HepG2 (cell line): ENCODE measurements at places on chromosomes 2 and 18.

GRCh38 chr18:35512761-35513160 lies 15.0 kb upstream of the INO80C start:
- DNase-seq: no peak

DNA sequence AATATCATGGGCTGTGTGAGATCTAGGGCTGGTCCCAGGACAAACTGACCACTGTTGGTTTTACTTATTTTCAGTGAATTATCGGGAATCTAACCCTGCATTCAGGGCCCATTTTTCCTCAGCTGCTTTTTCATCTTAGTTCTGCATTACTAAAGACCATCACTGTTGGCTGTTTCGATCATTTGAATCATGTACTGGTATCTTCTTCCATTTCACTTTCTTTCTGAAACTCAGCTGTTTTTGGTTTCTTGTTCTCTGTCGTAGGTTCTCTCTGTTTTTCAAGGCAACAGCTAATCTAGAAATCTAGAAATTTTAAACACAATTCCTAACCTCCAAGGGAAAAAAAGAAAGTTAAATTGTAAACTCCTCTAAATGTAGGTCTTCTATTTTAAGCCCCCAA lies 159.9 kb upstream of the SESTD1 start:
- DNase-seq: no peak

DNA sequence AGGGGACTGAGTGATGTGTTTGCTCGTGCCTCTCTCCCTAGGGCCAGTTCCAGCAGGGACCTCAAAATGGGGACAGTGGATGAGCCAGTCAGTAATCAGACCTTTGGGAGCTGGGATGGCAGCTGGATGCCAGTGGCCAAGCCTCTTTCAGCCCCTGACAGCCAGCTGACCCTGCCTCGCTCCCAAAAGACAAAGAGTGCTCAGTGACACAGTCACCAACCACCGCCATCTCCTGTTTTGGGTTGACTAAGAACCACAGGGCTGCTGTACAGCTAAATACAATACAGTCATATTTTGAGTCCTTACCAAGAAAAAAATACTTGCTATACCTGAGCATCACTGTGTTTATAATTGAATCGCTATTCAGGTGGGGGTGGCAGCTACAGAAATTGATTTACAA lies 75.7 kb downstream of the POU3F3 start:
- DNase-seq: no peak

- DNase-seq: peak; percentile 10
These were observed 7.0 kb downstream of the TAF4B start for GRCh38 chr18:26233208-26233607.

DNA sequence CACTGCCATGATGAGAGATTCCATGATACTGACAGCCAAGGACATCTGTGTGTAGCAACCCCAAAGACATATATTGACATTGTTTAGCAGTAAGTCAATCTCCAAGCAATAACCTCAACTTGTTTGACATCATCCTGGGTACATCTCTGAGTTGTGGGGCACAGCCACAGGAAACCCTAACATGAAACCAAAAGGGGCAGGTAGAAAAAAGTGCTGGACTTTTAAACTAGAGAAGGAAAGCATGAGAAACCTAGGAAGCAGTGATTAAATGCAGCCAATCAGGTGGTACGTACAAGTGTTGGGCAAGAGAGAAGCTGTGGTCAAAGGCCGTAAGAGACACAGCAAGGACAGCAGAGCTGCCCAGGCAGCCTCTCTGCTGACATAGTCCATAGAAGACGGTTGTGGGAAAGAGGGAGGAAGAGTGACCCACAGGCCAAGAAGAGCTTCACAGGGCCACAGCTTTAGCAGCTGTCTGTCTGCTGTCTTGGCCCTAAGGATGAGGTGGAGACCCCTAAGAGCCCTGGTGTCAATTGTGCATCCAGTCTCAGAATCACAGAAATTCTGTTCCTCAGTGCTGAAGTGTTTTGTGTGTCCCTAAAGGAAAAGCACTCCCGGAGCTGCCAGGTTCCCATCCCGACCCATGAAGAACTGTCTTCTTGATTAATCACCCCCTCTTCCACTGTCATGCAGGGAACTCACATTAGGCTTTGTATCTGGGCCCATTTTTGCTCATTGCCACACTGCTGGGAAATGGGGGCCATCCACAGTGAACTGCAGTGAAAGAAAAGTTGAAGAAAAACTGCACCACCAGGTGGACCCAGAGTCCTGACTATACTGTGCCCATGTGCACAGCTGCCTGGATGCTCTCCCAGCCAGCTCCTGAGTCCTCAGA lies 25.4 kb upstream of the CHN1 start:
- peak; percentile 77 for DNase-seq

DNA sequence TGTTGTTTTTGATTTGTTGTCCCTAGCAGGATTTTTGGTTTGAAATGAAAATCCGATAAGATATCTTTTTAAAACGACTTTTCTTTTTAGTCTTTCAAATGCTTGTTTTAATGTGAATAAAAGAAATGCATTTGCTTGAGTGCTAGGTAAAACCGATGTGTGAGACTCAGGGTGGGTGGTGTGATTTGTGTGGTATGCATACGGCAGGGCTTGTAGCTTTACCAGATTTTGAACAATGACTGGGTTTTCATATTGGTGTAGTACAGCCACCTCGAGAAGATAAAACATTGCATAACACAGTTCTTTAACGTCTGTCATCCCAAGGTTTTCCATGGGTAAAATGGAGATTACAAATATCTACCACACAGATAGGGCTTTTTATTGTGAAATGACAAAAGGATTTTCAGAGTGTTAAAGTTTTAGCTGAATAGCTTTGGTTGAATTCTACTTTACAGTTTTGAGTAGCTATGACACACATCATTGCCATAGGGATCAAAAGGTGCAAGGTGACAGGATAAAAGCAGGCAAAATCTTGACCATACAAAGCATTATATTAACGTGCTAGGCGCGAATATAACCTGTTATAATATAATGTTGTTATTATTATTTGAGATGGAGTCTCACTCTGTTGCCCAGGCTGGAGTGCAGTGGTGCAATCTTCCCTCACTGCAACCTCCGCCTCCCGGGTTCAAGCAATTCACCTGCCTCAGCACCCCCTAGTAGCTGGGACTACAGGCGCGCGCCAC lies 824 bp upstream of the ZNF638 start:
- DNase-seq: peak; percentile 24

DNA sequence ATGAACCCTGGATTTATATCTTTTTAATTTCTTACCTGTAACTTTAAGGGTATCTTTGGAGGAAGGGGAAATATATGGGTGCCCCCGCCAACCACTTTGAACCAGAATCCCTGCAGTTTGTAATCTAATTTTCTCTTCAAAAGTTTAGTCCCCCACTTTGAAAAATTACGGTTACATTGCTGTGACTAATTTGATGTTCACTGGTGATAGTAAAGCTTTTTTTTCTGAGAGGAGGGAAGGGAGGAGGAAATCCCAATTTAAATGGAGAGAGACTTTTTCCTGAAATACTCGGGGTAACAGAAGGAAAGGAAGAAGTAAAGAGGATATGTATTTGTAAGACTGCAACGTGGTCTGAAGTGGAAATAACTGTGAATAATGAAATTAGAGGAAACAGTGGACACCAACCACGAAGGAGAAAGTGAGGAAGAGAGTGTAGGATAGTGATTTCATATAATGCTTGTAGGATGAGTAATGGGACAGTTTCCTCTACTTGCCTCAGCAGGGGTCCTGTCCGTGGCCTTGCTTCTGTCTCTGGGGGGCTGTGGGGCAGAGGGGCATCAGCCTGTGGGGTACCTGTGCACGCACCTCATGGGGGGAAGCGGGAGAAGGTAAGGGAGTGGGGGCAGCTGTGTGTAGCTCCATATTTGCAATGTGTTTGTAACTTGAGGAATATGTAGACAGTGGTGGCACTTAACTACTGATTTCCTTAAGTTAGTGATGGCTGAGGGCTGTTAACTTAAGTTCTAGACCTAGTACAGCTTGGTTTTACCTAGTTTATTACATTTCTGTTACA lies 161.1 kb downstream of the LTBP1 start:
- DNase-seq: no peak

GRCh38 chr2:36500072-36500471 lies 97.9 kb downstream of the FEZ2 start:
- DNase-seq: no peak

DNA sequence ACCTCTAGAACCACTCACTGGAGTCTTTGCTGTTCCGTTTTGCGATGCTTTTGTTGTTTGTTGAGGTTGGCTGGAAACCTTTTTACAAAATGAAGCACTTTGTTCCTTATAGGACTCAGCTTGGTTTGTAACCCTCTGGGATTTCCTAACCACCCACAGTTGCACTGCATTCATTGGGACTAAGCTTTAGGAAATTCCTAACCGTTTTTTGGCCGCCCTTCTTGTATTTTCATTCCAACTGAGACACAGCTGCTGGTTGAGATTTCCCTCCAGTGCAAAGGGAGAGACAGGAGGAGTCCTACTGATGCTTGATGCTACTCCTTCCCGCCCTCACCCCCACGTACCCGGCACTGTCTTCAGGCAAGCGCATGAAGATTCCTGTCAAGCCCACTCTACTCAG lies 6.1 kb upstream of the DIPK1C start:
- no peak for DNase-seq

DNA sequence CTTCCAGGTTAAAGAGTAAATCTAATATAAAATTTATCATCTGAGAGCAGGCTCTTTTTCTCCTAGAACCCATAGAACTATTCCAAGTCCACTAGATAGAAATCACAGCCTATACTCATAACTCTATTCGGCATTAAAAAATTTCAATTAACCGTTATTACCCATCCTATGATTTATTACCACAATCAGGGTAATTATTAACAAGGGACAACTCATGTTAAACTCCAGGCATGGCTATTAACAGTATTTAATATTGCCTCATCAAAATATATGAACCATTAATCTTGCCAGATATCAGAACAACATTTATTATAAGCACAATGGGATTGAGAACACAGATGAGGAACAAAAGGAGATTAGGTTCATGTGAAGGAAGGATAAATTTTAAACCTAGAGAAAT lies 136.8 kb upstream of the RIOK3 start:
- no peak for DNase-seq

DNA sequence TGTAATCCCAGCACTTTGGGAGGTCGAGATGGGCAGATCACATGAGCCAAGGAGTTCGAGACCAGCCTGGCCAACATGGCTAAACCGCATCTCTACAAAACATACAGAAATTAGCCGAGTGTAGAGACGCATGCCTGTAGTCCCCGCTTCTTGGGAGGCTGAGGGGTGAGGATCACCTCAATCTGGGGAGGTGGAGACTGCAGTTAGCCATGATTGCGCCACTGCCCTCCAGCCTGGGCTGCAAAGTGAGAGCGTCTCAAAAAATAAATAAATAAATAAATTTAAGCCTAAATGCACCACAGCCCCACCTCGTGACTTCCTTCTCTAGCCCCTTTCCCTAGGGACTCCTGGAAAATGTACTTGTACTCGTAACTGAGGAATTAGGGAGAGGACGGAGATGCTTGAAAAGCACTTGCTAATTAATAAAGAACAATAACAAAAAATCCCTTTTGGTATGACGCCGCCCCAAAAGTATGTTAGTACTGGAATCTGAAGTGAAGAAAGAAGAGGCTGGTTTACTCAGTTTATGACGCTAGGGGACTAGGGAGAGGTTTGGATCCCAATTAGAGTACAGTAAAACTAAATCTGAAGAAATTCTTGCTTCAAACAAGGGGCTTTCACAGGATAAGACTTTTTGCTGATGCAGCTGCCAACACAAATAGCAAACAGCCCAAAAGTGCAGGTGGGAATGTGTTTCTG lies 887 bp upstream of the ZNF396 start:
- no peak for DNase-seq

GRCh38 chr18:46344416-46345180 lies 240.4 kb downstream of the HAUS1 start:
- DNase-seq: no peak

GRCh38 chr18:70046796-70047195 lies 99.1 kb upstream of the CD226 start:
- no peak for DNase-seq

DNA sequence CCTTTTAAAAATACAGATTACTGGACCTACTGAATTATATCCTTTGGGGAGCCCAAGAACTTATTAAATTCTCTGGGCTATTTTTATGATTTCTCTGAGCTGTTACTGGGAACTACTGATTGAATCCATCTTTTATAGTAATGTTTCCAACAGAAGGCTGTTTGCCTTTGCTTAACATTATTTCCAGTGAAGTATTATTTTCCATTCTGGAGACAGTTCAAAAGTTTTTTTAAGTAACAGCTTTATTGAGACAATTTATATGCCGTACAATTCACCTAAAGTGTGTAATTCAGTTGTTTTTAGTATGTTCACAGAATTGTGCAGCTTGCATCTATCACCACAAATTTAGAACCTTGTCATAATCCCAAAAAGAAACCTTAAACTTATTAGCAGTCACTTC lies 100.6 kb downstream of the BABAM2 start:
- no peak for DNase-seq

- DNase-seq: no peak
These were observed 31.3 kb downstream of the CNGA3 start for GRCh38 chr2:98377544-98377943.
